ENCODE measurements at places on chromosomes 6 and 20.
A peak's percentile ranks its signal among the peaks of the same experiment; 100 is the strongest.

- no peak for DNase-seq
These were observed 117.0 kb upstream of the MYL9 start for GRCh38 chr20:36424314-36424713.

GRCh38 chr6:165404697-165405096, 95.3 kb upstream of the C6orf118 start:
- DNase-seq, result peak; percentile 4

- no peak for DNase-seq
These were observed 164.0 kb downstream of the FOXC1 start for GRCh38 chr6:1773700-1774099.

- no peak for DNase-seq
These were observed 916 bp upstream of the PPP1R11 start for GRCh38 chr6:30066082-30066481.

GRCh38 chr6:16512544-16513290, 248.5 kb downstream of the ATXN1 start:
- no peak for DNase-seq

DNA sequence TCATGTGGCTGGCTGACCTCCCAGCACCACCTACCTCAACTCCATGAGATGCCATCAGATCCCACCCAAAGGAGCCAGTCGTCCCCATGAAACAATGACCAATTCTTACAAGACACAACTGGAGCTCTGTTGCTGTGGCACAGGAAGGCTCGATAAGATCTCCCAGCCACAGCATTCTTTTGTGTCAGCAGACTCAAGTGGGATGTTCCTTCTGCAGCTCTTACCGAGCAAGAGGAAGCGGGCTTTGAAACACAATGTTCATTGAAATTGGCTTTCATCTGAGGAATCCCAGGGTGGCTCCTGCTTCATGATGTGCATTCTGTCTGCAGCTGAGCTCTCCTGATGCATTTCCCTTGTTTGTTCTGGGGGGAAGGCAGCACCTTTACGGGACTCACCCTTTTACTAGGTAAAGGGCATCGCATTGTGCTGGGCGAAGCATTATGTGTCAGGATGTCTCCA, 222.0 kb upstream of the SGK1 start:
- peak; percentile 24 for DNase-seq

DNA sequence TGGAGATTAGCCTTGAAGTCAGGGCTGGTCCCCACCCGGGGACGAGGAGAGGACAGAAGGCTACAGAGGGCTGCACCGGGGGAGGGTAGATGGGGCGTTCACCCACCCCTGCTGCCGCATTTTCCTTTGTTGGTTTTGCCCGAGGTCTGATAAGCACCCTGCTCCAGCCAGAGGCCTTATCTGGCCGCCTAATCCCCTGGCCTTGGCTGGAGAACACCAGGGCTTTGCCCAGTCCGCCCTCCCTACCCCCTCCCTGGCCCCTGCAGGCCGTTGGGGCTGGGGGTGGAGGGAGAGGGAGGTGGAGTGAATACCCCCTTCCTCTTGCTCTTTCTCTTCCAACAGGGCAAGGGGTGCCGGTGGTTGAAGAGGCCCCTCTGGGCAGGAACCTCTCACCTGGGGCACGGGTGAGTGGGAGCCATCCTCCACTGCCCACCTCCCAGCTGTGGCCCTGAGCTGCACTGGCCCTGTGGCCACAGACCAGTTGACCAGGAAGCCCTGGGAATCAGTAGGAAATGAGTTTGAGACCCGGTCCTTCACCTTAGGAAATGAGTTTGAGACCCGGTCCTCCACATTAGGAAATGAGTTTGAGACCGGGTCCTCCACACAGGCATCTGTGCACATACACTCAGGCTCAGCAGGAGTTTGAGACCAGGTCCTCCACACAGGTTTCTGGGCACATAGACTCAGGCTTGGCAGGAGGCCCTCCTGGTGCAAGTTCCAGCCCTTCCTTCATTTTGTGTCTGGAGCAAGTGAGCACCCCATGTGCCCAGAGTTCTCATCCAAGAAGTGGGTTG, 12.0 kb upstream of the GATA5 start:
- no peak for DNase-seq

DNA sequence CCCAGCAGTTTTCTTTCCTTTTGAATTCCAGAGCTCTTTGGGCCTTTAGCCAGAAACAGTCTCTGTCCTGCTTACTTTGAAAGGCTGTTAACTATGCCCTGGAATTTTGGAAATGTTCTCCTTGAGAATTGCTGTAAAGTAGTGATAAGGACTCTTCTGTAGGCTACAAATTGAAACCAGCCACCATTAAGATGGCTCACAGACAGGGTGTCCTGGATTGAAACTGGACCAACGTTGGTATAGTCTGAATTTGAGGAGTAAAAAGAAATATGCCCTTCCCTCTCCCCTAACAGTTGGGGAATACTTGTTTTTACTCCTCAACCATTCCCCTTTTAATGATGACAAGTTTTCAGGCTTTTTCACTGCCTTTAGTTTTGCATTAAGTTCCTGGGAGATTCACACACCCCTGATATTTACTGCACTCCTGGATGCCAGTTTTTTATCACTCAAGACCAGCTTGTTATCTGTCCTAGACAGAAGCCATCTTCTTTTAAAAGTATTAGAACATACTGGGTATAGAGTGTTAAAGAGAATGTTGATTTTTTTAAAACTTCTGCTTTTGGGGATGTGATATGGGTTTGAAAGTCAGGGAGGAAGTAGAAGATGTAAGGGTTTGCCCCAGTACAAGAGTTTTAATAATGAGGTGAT, 21.9 kb downstream of the TOP1 start:
- peak; percentile 57 for DNase-seq

- DNase-seq, result no peak
These were observed 304.1 kb upstream of the TCF21 start for GRCh38 chr6:133584823-133585222.

DNA sequence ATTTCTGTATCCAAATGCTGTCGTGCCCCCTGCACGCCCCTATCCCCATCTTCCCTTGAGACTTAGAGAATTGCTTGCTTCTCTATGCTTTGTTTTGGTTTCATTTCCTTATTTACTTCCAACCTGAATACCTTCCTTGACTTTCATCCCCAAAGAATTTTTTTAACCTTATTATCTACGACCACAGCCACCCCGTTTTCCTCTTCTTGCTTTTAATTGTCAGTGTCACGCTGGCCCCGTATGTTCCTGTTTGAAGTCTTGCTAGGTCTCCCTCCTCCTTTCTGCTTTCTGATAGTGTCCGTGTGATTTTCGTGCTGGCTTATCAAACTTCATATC, 40.1 kb downstream of the RNF217 start:
- DNase-seq, result no peak

- DNase-seq, result peak; percentile 16
These were observed 34.0 kb downstream of the VEGFA start for GRCh38 chr6:43803783-43804549.

DNA sequence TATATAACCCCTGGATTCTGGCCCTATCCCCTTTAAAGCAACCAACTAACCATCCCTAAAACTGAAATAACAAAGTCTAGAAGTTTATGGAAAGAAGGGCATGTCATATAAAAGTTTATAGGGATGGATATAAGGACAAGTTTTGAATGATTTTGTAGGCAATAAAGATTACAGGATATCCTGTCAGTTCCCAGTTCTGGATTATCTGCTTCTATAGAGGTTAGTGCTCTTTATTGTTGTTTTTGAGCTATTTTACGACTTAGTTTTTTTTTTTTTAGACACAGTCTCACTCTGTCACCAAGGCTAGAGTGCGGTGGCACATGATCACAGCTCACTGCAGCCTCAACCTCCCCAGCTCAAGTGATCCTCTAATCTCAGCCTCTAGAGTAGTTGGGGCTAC, 48.3 kb downstream of the ZFP64 start:
- no peak for DNase-seq

DNA sequence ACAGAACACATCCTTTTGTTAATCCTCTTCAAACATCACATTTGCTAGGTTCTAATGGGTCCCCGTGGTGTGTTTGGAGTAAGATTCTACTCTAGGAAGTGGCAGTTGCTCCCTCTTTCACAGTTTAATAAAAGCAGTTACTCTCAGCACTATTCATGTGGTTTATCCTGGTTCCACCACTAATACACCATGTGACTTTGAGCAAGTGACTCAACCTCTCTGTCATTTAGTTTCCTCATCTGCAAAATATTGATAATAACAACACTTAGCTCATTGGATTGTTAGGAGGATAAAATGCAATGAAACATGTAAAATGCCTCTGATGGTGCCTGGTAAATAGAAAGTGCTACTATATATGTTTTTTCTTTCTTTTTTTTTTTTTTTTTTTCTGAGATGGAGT, 488.0 kb upstream of the NOX3 start:
- peak; percentile 10 for DNase-seq

DNA sequence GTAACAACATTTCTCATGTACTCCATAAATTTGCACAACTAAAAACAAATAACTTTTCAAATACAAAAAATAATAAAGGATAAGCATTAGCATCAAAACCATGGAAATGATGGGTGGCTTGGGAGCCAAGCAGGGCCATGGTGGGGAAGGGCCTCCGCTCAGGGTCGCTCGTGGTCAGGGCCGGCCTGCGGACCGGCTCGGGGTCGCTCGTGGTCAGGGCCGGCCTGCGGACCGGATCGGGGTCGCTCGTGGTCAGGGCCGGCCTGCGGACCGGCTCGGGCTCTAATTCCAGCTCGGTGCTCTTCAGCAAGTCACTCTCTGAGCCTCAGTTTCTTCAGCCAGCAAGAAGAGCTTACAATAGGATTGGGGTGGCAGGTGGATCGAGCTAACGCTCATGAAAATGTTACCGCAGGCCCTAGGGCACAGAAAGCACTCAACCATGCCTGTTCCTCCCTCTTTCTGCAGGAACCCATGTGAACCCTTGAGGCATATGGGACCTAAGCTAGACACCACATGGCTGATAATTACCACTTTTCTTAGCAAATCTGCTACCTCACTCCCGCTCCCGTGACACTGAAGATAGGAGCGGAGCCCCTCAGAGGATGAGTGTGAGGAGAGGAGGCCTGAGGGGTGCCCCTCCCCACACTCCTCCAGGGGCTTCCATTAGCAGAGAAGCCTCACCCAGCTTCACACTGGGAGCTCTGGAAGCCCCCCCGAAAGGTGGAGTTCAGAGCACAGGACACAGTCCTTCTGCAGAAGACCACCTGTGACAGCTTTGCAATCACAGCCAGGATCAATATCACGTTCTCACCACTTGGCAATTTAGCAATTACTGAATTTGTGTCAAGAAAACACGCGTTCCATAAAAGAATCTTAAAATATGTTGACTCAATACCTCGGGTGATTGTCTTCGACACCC, 103.0 kb downstream of the PSMB1 start:
- DNase-seq, result no peak

- DNase-seq, result no peak
These were observed 24.0 kb downstream of the PBOV1 start for GRCh38 chr6:138194287-138194686.

GRCh38 chr6:140427842-140428241, 1053.4 kb upstream of the CITED2 start:
- no peak for DNase-seq

DNA sequence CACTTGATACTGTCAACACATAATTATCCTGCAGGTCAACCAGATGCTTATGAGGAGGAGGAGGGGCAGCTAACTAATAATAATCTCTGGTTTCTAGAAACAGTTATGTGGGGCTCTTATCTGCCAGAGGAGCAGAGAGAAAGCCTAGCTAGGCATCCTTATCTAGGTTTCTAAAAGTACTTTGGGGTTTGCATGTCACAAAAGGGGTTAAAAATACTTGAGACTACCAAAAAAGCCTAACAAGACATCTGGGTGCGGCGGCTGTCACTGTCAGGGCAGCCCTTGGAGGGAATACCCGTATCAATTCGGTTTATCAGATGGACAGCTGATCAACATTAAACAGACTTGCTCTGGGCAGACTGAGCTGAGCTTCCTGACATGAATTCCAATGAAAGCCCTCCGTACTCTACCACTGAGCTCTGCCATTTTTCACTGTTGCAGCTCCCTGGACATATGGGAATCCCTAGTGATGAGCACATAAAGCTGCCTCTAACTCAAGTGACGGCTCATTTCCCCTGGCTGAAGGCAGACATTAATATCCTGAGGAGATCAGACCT, 166.6 kb downstream of the PDSS2 start:
- no peak for DNase-seq

DNA sequence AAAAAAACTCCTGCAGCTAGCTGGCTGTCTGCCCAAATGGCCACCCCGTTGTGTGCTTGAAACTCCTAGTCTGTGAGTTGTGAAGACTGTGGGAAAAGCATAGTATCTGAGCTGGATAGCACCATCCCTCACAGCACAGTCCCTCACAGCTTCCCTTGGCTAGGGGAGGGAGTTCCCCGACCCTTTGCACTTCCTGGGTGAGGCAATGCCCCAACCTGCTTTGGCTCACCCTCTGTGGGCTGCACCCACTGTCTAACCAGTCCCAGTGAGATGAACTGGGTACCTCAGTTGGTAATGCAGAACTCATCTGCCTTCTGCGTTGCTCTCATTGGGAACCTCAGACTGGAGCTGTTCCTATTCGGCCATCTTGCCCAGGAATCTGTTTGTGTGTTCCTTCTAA, 260.6 kb upstream of the STXBP5 start:
- DNase-seq, result no peak

DNA sequence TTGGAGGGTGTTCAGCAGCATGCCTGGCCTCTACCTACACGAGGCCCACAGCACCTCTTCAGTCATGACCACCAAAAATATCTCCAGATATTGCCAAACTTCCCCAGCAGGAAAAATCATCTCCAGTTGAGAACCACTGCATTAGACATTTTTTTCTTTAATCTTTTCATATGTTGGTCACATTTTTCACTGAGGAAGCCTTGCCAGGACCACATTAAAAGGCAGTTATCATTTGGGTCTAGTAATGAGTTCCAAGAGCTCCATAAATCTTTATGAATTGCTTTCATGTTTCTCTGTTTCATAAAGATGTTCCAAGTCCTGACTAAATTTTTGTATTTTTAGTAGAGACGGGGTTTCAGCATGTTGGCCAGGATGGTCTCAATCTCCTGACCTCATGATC, 28.8 kb downstream of the MTRES1 start:
- no peak for DNase-seq

DNA sequence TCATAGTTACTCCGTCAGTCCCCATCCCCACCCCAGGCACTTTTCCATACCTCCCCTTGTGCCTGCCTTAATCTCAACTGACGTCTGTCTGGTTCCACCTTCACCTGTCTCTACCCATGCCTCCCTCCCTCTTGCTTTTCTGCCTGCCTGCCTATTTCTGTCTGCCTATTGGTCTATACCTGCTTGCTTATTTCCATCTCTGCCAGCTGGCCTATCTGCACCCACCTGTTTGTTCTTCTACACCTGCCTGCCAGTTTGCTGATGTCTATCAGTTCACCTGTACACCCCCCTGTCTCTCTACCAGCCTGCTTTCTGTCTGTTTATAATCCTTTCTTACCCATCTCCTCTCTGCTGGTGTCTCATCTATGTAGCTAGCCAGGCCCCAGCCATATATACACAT, 87.5 kb downstream of the RALGAPA2 start:
- no peak for DNase-seq

DNA sequence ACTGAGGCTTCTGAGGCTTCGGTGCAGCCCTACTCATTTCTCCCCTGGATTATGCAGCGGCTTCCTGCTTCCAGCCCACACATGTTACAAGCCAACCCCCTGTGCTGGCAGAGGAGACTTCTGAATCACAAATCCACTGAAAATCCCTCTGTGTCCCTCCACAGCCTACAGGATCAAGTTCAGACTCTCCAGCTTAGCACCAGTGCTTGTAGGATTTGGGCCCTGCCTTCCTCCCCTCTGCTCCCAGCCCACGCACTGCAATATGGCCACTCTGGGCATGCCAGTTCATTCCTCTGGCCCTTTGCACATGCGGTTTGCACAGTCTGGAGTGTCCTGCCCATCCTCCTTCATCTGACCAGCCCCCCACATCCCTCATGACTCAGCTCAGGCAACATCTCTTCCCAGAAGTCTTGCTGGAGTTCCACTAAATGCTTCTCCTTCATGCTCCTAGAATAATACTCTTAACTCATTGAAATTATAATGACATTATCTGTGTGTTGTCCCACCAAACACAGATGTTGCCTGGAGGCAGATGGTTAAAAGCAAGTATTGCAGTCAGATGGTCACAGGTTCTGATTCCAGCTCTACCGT, 15.9 kb upstream of the MDGA1 start:
- DNase-seq, result peak; percentile 45
